ENCODE measurements at places on chromosomes 7 and 10.

DNA sequence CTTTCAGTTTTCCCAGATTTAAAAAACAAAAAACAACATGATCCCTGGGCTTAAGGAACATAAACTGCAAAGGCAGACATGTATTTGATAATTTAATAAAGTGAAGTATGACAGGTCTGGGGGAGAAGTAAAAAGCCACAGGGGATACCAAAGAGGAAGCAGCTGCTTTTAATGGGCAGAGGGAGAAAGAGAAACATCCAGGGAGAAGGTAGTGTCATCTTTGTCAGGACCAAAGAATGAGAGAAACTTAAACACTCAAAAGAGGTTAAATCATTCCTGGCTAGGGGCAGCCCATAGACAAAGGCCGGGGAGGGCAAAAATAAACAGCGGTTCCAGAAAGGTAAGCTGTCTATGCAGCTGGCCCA lies 94.5 kb downstream of the GRB10 start:
- no peak for DNase-seq

- DNase-seq: no peak
These were observed 31.9 kb downstream of the NAPEPLD start for GRCh38 chr7:103116991-103117390.

DNA sequence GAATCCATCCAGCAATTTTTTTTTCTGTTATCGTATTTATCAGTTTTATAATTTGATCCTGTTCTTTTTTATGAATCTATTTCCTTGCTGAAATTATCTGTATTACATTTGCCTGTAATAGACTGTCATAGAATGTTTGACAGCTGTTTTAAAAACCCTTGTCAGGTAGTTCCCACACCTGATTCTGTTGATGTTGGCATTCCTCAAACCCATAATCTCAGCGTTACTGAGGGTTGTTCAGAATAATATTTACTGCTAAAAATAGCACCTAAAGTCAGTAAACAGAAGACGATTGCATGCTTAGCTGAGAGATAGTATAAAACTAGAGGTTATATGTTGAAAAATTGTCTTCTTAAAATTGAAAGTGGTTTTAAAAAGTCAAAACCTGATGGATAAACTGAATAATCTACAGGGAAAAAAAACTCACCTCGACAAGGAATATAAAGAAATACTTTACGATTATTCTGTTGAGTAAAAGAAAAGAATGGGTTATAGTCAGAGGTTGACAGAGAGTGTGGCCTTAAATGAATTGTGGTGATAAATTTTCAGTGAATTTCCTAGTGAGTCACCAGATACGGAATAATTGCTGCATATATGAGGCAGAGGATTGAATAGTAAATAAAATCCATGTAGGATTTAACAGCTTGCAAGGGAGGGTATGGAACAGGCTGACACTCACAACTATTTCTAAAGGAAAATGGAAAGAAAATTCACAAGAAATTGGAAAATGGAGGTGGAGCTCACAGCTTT lies 824.1 kb upstream of the IGFBP3 start:
- no peak for DNase-seq

- no peak for DNase-seq
These were observed 29.9 kb upstream of the ZMIZ1 start for GRCh38 chr10:79038841-79039201.

DNA sequence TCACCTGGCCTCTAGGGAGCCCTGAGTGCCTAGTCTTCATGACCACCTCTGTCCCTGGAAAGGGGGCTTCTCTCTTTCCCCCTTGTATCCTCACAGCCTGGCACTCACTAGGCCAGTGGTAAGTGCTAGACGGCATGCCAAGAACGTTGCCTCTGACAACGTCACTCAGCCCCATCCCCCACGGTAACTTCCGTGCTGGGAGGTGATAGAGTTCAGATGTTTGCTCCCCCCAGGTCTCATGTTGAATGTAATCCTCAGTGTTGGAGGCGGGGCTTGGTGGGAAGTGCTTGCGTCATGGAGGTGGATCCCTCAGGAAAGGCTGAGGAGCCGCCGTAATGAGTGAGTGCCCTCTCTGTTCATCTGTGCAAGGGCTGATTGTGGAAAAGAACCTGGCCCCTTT lies 343.3 kb upstream of the MKI67 start:
- no peak for DNase-seq

DNA sequence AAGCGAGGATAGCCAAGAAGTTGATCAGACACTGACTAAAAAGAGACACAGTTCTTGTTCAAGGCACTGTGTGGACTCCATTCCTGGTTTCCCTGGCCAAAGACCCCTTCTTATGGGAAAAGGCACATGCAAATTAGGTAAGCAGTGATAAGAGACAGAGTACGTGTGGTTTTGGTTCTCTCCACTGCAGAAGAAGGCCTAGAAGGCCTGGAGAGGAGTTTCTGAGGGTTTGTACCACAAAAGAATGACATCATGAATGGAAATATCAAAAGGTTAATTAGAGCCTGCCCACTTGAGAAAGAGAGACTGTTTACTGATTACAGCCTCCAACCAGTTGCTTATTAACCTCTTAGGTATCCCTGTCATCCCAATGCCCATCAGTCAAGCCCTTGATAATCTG lies 137.5 kb downstream of the ZNF365 start:
- no peak for DNase-seq

DNA sequence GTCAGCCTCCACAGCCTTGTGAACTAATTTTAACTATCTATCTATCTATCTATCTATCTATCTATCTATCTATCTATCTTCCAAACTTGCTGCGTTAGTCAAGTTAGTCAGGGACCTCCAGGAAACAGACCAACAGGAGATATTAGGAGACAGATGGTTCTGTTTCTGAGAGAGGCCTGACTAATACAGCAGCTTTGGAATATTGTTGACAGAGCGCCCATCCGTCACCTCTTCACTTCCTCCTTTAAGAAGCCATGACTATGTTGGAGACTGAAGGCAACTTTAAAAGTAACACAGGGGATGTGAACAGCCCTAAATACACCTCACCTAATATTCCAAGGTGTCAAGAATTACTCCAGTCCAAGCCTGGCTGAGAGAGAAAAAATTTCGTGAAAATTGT lies 280.9 kb upstream of the IGFBP3 start:
- no peak for DNase-seq

DNA sequence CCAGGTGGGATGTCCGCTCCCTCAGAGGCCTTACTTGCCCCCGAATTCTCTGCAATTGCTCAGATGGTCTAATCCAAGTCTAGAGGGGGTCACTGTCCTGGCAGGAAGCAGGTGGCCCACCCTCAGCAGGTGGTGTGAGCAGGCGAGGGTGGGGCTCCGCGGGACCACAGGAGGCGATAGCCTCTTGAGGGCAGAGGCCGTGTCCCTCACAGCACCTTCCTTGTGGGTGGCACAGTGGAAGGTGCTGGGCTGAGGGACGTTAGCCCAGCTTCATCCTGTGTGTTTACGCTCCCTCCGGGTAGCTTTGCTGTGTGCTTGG lies 38.3 kb upstream of the INPP5A start:
- no peak for DNase-seq

GRCh38 chr10:13993169-13993568 lies 337.6 kb downstream of the FRMD4A start:
- DNase-seq: no peak

- DNase-seq: no peak
These were observed 329.0 kb downstream of the RNLS start for GRCh38 chr10:88254091-88254490.

DNA sequence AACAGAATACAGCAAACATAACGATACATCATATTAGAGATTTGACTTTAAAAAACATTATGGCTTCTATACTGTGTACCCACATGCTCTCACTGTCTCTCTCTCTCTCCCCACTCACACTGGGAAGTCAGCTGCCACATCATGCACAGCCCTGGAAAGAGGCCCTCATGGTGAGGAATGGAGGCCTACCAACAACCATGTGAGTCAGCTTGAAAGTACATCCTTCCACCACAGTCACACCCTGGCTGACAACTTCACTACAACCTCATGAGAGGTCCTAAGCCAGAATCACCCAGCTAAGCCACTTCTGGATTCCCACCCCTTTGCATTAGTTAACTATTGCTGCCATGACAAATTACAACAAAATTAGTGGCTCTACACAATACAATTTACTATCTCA lies 23.3 kb upstream of the GPR22 start:
- DNase-seq: no peak
